ENCODE measurements at places on chromosomes 6 and 20.

DNA sequence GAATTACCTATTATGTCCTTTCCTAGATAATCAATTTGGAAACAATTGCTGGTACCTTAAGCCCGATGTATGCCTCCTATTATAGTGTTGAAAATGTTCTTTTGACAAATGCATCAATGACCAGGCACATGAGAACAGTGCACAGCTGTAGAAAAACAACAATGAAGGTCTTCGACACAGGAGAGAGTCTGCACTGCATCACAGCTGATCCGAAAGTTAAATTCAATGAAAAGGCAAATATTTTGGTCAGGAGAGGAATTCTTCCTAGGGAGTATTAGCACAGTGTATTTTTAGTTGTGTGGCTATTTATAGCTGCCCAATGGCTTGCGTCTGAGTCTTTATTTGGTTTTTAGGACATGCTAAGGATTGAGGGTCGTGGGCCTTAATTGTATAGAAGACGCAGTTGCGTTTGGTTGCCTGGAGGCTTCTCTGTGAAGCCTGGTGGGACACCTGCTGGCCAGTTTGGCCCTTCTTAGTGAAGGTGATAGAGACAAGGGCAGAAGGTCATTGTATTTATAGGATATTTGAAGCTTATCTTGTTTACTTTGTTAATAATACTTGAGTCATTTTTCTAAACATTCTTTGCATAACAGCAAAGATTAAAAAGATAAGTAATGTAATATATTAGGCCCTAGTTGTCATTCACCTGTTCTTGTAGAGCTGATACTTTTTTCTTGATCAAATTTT lies 72.3 kb downstream of the CDYL start:
- DNase-seq, result no peak

DNA sequence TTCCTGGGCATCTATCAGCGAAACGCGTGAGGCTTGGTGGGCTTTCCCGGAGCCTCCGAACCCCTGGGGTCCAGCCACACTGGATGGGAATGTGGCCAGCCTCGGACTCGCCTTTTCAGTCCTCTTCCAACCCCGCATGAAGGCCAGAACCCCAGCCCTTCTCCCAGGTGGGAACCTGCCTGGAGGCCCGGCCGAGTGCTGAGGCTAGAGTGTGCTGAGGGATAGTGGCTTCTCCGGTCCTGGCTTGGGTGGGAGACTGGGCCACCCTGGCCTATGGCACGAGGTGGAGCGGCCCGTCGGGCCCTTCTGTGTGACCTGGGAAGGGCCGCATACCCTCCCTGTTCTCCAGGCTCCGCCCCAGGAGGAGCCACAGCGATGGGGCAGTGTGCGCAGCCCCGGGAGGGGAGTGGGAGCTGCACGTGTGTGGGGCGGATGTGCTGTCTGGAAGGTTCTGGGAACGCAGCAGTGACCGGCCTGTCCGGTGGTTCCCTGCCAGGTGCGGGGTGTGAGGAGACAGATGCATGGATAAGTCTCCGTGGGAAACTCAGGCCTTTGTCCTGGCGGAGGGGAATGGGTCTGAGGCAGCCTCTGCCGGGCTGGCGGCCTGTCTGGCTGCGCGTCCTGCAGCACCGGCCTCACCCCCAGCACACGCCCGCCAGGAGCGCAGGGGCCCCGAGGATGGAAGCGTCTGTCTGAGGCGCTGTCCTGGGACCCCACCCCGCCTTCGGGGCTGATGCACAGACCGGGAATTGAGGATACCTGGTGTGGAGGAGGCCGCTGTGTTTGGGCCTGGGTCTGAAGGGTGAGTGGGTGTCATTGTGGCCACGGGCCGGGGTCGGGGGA lies 1.1 kb upstream of the BHLHE23 start:
- DNase-seq, result no peak

DNA sequence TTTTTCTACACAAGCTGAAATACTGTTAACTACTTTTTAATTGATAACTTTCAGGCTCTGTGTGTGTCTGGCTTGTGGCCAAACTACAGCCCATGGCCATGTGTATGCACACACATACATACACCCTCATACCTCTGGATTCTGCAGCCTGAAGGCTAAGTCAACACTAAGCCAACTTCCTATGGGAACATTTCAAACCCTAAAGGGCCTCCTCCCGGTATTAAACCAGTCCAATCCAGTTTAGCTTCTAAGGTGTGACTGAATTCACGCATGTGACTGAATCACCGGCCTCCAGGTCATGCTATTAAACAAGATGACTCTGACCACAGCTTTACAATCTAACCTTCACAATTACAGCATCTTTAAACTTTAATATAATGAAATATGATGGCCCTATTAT lies 20.7 kb upstream of the DST start:
- no peak for DNase-seq

DNA sequence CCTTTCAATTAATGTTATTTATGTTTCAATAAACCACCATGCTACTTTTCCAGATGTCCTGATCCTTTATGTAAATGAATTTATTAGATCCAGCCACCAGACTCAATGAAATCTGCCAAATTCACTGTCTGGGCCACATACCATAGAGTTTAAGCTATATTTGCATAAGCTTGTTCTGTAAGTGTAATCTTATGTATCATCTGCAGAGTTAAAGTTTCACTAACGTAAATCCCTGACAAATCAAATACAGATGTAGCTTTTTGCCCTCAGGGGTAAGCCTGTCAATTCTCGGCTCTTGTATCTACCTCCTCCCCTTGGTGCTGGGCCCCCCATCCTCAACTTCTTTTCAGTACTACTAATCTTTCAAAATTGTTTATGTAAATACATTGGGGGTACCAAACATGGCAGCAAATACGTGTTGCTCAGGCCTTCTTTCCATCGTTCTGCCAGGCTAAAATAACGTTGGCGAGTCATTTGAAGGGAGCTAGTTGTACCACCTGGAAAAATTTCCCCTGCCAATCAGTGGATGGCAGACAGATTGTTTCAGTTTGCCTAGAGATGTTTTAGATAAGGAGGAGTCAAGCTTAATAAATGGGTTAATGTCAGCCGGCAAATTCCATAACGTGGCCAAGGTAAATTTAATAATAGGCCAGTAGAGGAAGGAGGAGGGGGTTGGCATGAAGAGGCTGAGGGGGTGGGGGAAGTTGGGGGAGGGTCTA lies 79.6 kb downstream of the RPS12 start:
- no peak for DNase-seq

Data from stimulated activated CD4-positive, alpha-beta T cell treated with anti-CD3 and anti-CD28 coated beads, Interleukin-12 subunit alpha, Interleukin-12 subunit beta, amount 100 ng/mL, for 48 hours (primary cell).